ENCODE measurements at places on chromosomes 3 and 15.
A peak's percentile ranks its signal among the peaks of the same experiment; 100 is the strongest.

GRCh38 chr3:125357032-125357658 lies 18.0 kb downstream of the ZNF148 start:
- peaks cover 6% of the 10 kb centered on the region for H3K4me1 ChIP-seq
- DNase-seq = peak; percentile 36

DNA sequence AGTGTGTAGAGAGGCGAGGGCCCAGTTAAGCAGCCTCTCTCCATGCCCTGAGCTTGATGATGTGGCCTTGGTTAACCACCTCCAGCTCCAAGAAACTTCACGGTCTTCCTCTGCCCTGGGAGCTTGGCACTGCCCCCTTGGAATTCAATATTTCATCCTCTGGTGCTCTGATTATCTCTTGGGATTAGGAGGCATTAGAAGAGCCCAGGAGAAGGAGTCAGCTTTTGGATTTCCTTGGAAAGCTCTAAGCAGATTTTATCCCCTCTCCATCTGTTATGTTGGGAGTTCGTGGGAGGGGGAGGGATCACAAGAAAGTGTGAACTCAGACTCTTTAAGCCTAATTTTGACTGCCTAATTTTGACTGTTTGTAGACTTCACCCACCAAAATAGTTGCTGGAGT lies 132.7 kb upstream of the AGBL1 start:
- peaks cover 3% of the 10 kb centered on the region for H3K27me3 ChIP-seq
- H3K4me3 ChIP-seq = no peak overlapping the region
- H3K36me3 ChIP-seq = no peaks in the 10 kb centered on the region
- no peak overlapping the region for H3K27ac ChIP-seq
- no peaks in the 10 kb centered on the region for H3K4me1 ChIP-seq

DNA sequence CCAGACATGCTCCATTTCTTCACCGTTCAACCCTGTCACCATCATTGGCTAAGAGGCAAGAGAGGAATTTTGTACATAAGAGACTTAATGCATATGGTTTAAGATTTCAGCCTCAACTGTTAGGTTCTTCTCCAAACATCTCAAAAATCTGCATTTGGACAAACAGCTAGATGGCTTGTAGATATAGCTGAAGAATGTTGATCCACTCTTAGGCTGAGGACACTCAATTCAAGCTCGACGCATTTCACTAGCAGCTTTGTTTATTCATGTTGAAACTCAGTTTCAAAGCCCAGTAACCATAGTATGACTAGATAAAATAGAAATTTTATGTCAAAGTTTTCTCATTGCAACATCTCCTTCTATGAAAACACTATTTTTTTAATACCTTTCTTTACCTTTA lies 208.2 kb downstream of the THRB start:
- no peaks in the 10 kb centered on the region for H3K4me1 ChIP-seq
- no peak for DNase-seq
- no peak overlapping the region for H3K27ac ChIP-seq
- peaks cover 9% of the 10 kb centered on the region for H3K27me3 ChIP-seq
- no peak overlapping the region for H3K4me3 ChIP-seq

DNA sequence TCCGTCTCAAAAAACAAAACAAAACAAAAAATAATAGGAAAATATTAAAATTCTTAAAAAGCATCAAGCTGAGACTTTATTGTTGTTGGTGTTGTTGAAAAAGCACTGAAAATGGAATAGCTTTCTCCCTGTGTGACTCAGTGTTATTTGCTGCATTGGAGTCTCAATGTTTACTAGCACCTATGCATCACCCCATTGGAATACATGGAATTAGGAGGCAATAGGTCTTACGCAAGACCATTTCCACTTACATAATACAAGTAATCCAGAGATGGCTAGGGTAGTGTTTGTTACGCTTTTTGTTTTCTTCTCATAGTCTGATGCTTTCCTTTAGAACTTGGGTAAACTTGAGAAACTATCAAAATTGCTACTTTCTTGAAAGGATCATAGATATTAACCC lies 15.2 kb downstream of the GXYLT2 start:
- H3K4me1 ChIP-seq = peaks cover 14% of the 10 kb centered on the region
- peak; percentile 91 for DNase-seq
- no peaks in the 10 kb centered on the region for H3K27me3 ChIP-seq
- no peak overlapping the region for H3K27ac ChIP-seq
- no peak overlapping the region for H3K4me3 ChIP-seq
- no peaks in the 10 kb centered on the region for H3K36me3 ChIP-seq

DNA sequence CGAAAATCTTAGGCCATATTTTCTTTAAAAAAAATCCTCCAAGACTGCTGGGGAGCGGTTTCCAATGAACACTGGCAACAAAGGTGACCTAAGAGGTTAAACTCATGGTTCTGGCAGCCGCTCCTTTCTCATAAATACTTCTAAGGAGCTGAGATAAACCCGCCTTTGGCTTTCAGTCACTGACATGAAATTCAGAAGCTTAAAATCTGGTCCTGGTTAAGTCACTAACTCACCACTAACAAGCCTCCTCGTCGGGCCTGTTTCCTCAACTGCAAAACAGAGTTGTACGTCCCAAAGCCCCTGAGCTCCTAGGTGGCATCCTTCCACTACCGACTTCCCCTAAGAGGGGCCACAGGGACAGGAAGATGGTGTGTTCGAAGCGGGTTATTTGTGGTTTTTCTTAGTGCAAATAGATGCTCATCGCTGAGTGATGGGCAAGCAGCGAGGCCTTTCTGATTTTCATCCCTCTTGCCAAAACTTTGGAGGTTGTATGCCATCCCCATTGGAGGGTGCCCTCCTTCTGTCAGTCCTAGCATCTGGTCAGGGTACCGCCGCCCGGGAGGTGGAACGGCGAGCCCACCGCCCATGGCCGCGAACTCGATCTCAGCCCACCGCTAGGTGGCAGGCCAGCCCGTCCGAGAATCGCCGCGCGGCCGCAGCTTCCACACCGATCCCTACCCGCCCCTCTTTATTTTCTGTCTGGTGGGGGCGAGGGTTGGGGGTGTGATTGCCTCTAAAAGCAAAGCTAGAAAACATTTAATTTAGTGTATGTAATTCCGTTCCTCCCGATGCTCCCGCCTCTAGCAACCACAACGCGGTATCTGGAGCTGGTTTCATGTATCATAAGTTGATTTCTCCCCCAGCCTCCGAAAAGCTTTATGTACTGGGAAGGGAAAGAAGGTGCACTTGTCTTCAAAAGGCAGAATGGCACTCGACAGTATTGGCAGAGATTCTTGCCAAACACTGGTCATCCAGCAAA lies 4.6 kb downstream of the BCL6 start:
- H3K36me3 ChIP-seq = no peaks in the 10 kb centered on the region
- peaks cover 53% of the 10 kb centered on the region for H3K4me1 ChIP-seq
- H3K4me3 ChIP-seq = peak overlapping the region; percentile 69
- H3K27ac ChIP-seq = peak overlapping the region; percentile 93
- DNase-seq = peak; percentile 73

DNA sequence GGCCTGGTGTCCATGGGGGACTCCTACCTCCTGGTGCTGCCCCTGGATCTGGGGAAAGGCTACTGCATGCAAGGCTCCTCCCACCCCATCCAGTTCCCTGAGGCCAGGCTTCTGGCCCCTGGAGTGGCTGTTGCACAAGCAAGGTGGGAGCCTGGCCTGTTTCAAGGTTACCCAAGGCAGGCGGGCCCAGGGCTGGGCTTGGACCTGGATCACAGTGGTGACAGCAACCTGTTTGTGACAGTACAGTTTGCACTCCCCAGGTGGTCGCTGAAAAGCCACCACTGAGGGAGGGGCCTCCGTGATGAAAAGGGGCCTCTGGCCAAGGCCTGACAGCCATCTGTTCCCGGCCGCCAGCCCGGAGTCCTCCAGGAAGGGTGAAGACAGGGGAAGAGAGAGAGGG lies 14.4 kb upstream of the KY start:
- peaks cover 3% of the 10 kb centered on the region for H3K4me1 ChIP-seq
- H3K36me3 ChIP-seq = no peaks in the 10 kb centered on the region
- no peak for DNase-seq
- no peaks in the 10 kb centered on the region for H3K27me3 ChIP-seq
- H3K27ac ChIP-seq = no peak overlapping the region

GRCh38 chr3:135138776-135139175 lies 343.7 kb downstream of the EPHB1 start:
- no peaks in the 10 kb centered on the region for H3K4me1 ChIP-seq
- no peak overlapping the region for H3K4me3 ChIP-seq
- no peak overlapping the region for H3K27ac ChIP-seq
- no peak for DNase-seq
- no peaks in the 10 kb centered on the region for H3K27me3 ChIP-seq

DNA sequence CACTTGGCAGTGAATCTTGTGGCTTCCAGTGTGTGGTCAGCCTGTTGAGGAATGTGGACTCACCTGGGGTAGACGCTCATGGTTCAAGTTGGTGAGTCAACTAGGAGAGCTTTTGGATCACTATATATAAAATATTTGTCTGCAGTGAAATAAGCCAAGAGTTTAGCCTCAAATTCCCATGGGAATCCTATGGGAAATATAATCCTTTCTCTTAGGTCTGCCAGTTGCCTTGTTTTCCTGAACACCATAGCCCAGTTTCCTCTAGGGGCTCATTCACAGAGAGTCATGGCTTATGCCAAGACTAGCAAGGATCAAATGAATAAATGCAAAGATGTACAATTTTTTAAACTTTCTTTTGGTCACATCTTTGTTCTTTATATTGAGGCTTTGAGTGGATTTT lies 100.1 kb upstream of the NPHP3 start:
- H3K27ac ChIP-seq = no peak overlapping the region
- H3K4me1 ChIP-seq = no peaks in the 10 kb centered on the region
- H3K4me3 ChIP-seq = no peak overlapping the region
- H3K27me3 ChIP-seq = peaks cover 2% of the 10 kb centered on the region
- DNase-seq = no peak

GRCh38 chr3:177331203-177331835 lies 134.0 kb upstream of the TBL1XR1 start:
- H3K27ac ChIP-seq = no peak overlapping the region
- no peak overlapping the region for H3K4me3 ChIP-seq
- no peaks in the 10 kb centered on the region for H3K4me1 ChIP-seq
- no peaks in the 10 kb centered on the region for H3K36me3 ChIP-seq
- no peak for DNase-seq

- peaks cover 9% of the 10 kb centered on the region for H3K4me1 ChIP-seq
- no peaks in the 10 kb centered on the region for H3K36me3 ChIP-seq
- no peak overlapping the region for H3K4me3 ChIP-seq
- no peak overlapping the region for H3K27ac ChIP-seq
- peaks cover 17% of the 10 kb centered on the region for H3K27me3 ChIP-seq
These were observed 2.9 kb downstream of the FMN1 start for GRCh38 chr15:33191591-33191990.

DNA sequence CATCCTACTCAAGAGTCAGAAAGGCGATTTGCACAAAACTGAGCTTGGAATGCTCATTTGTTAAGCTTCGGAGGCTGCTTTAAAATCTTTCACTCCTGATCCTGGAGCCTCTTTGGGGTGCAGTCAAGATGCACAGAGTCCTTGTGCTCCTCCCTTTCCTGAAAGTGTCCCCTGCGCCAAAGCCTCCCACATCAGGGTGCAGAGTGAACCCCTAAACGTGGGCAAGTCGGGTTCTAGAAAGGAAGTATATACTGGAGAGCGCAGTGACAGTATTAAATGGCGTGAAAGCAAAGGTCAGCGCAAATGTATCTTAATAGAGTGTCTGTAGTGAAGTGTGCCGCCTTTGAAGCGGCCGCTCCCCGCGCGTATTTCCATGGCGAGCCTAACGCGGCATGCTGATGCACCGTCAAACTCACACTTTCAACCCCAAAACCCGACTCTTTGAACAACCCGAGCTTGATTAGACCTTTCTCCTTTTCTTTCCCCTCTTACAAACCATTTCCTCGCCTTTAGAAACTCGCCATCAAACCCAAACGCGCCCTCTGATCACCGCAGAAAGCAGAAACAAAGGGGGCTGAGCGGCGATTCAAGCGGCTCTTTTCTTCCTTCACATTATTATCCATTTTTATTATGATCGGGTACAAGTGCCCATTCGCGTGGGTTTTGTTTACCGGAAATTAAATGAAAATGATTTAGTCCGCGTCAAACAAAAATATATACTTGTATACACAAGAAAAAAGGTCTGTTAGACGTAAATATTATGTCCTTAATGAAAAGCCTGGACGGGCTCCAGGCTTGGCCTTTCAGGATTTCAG lies 18.3 kb downstream of the ZIC4 start:
- H3K27me3 ChIP-seq = peaks cover 69% of the 10 kb centered on the region
- H3K4me1 ChIP-seq = peaks cover 5% of the 10 kb centered on the region
- no peak for DNase-seq

DNA sequence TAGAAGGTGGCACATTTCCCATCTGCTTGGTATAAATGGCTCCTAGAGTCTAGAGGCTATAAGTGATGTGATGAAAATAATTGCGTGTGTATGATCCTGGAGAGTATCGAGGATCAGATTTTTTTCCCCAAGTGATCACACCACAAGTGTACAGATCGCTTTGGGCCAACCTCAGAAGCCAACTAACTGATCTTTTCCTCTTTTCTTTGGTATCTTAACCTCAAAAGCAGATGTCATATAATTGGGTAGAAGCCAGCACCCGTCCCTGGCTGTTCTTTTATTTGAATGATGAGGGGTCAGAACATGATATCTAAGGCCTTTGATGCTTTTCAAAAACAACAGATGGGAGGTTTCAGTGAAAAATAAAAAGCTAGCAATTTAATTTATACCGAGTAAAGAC lies 3.3 kb downstream of the P2RY14 start:
- DNase-seq = no peak
- H3K4me1 ChIP-seq = no peaks in the 10 kb centered on the region
- no peak overlapping the region for H3K27ac ChIP-seq
- no peaks in the 10 kb centered on the region for H3K27me3 ChIP-seq

- DNase-seq = no peak
- no peak overlapping the region for H3K4me3 ChIP-seq
- H3K27ac ChIP-seq = no peak overlapping the region
- H3K36me3 ChIP-seq = no peaks in the 10 kb centered on the region
- no peaks in the 10 kb centered on the region for H3K4me1 ChIP-seq
These were observed 57.0 kb downstream of the ISG20 start for GRCh38 chr15:88695691-88696251.

GRCh38 chr3:71300951-71301393 lies 282.6 kb downstream of the FOXP1 start:
- DNase-seq = no peak
- H3K27ac ChIP-seq = no peak overlapping the region
- H3K4me1 ChIP-seq = peaks cover 21% of the 10 kb centered on the region
- no peaks in the 10 kb centered on the region for H3K27me3 ChIP-seq
- H3K36me3 ChIP-seq = no peaks in the 10 kb centered on the region
- no peak overlapping the region for H3K4me3 ChIP-seq

DNA sequence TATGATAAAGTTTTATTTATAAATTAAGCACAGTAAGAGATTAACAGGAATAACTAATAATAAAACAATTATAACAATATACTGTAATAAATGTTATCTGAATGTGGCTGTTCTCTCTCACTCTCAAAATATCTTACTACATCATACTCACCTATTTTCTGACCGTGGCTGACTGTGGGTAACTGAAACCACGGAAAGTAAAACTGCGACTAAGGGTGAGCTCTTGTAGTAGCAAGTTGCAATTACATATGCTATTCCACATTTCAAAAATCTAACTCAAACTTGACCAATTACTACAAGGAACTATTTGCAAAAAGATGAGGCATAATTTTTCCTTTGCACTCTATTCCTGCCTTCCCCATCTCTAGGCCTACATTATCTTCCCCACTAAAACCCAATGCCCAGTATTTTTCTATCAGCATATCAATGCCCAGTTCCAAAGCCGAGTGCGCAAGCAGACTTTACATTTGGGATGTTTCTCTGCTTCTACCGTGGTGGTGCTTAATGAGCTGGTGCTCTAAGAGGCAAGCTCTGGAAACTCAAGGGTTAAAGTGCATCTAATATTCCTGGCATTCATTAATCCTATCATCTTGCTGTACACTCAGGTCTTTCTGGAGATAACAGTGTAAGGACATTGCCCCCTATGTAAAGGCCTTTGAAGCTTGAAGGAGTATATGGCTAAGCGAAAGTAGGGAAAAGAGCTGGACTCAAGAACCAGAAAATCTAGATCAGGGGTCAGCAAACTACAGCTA lies 6.7 kb downstream of the PCYT1A start:
- no peak overlapping the region for H3K4me3 ChIP-seq
- no peak overlapping the region for H3K27ac ChIP-seq
- DNase-seq = peak; percentile 16
- peaks cover 39% of the 10 kb centered on the region for H3K4me1 ChIP-seq

All from astrocyte (in vitro differentiated cells and primary cell).